GM12878 (cell line): ENCODE measurements at places on chromosomes 11 and 22.

DNA sequence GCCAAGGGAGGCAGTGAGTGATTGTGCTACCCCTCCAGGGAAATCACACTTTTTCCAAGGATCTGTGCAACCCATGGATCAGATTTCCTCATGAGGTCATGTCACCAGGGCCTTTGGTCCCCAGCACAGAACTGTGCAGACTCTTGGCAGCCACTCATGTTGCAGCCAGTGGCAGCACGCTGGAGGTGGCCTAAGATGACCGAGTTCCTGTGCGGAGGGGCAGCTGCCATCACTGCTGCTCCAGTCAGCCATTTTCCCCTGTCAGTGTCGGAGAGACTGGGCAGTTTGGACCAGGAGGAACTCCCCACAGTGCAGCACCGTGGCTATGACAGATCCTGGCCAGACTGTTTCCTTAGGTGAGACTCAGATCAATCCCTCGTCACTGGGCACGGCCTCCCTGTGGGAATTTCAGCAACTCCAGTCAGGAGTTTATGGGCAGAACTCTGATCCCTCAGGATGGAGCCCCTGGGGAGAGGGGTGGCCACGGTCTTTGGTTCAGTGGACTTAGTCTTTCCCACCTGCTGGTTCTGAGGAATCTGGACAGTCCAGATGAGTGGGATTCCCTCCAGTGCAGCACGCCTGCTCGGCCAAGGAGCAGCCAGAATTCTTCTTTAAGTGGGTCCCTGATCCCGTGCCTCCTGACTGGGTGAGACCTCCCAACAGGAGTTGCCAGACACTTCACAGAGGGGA lies 194.6 kb upstream of the CARD18 start:
- DNase-seq = no peak

DNA sequence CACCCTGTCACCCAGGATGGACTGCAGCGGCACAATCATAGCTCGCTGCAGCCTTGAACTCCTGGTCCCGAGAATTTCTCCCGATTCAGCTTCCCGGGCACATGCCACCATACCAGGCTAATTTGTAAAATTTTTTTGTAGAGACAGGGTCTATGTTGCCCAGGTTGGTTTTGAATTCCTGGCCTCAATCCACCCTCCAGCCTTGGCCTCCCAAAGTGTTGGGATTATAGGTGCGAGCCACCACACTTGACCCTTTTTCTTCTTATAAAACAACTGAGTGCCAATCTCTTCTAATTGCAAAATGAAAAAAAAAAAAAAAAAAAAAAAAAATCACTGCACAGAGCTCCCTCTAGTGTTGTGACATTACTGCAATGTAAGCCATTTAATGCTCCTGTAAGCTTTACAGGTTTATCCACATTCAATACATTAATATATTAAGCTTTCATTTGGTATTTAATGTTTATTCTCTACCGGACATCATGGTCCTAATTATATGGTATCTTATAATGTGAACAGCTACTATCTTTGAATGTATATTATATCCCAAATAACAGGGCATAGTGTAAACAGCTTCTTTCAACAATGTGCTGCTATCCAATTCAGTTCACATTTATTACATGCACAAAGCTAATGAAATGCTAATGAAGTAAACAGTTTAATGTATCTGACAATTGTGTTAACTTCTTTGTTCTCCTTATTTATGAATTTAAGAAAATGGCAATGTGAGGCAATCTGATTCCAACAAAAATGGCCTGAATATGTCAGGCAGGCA lies 44.6 kb downstream of the COPB1 start:
- DNase-seq = no peak

DNA sequence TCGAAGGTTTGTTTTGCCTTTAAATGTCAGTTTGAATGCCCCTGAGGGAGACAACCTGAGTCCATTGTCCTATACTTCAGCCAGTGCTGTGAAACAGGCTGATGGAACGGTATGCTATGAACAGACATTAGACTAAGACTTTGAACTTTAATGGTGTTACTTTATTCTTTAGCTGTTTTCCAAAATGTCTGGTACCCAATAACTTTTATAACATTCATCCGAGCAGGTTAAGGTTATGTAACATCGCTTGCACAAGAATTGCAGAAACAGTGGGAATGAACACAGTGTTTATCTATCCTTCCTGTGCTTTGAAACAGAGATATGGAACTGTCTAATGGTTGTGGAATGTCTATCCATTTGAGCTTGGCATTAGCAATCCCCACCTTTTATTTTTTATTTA lies 12.5 kb upstream of the PTS start:
- DNase-seq = no peak

GRCh38 chr11:74819400-74819799 lies 70.8 kb downstream of the RNF169 start:
- no peak for DNase-seq

DNA sequence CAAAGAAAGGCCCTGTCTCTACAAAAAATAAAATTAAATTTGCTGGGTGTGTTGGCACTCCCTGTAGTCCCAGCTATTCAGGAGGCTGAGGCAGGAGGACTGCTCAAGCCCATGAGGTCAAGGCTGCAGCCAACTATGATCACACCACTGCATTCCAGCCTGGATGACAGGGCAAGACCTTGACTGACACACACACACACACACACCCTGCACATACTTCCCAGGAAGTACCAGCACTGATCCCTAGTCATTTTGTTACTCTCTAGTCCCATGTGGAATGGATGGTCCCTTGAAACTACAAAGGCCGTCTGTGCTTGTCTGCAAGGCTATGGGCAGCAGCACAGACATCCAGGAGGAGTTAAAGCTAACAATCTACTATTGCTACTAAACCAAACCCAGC lies 59.7 kb upstream of the CYP2D6 start:
- DNase-seq = no peak

- DNase-seq = no peak
Measured at GRCh38 chr22:38345782-38346181, 28.5 kb upstream of the CSNK1E start.
